ENCODE measurements at places on chromosomes 2 and 18. TPM values are rescaled to one million over a fixed set of nuclear protein-coding genes. Genes with fewer than 3 reads are reported as not detected.
A peak's percentile ranks its signal among the peaks of the same experiment; 100 is the strongest.

DNA sequence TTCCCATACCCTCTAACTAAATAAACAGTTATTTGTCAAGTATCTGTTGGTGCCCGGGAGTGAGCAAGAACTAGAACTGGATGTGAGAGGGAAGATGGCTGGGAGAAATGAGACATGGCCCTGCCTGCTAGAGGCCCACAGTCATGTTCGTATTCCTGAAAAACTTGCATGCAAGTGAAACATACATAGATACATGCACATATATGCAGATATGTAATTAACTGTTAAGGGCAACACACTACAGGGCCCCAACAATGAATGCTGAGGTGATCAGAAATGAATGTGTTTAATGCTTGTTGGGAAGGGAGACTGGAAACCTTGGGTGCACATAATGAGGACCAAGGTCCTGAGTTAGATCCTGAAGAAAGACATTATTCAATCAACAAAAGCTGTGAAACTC, 49.8 kb downstream of the ADD2 start:
- no peak for DNase-seq

DNA sequence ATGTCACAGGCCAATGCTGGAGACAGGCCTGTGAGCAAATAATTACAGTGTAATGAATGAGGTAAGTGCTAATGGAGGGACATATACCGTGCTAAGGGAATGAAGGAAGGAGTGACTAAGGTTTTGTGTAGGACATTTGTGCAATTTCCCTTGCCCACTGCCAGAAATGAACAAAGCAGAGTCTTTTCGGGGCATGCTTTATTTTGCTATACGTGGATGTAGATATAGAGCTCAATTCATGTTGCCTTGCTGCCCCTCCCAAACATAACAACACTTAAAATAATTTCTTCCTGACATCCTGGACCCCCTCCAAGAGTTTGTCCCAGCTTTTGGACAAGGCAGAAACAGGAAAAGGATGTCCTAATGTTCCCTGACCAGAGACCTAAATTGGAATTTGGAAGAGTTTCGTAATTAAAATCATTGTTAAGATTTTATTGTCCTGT, 23.7 kb upstream of the CD28 start:
- DNase-seq: no peak

DNA sequence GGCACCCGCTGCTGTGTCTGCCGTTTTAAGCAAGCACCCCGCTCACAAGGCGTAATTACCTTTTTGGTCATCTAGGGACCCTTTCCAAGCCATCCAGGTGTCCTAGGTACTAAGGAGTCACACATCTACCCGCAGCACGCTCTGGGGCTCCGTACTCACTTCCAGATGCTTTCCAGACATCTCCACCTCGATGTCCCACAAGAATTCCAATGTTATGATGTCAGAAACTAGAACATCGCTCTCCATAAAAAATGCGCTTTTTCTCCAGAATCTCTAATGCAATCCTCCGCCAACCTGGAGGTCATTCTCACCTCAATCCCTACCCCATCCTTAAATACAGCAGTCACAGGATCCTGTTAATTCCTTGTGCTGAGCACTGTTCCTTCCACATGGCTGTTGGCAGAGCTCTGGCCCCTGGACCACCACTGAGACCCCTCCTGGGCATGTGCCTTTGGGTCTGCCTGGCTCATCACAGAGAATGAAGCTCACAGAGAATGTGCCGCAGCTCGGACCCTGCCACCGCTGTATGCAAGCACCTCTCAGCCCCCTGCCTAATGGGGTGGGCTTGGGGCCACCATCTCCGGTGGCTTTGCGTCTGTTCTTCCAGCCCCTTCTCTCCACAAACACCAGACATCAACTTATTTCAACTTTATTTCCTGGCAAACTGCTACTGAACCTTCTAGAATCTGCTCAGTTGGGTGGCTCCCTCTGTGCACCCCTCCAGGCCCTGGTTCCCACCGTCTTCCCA, 4.6 kb upstream of the PXDN start:
- DNase-seq: no peak

- DNase-seq: no peak
Observed at GRCh38 chr2:27509326-27509725, 12.7 kb downstream of the GCKR start.

DNA sequence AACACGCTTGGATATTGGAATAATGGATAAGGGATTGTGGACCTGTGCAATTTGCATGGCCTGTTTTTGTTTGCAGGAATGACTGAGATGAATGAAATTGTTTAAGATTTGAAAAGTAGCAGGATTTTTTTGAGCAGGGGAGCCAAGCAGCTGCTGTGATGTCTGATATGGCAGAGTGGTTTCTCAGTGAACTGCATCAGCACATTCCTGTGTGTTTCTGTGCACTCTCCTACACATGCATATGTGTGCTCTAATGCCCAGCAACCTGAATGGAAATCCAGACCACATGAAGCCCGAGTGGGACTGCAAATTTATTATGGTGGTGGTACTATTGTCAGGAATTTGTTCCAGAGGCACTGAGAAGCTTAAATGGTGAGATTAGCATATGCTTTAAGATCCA, 161.7 kb downstream of the PARD3B start:
- DNase-seq: no peak

DNA sequence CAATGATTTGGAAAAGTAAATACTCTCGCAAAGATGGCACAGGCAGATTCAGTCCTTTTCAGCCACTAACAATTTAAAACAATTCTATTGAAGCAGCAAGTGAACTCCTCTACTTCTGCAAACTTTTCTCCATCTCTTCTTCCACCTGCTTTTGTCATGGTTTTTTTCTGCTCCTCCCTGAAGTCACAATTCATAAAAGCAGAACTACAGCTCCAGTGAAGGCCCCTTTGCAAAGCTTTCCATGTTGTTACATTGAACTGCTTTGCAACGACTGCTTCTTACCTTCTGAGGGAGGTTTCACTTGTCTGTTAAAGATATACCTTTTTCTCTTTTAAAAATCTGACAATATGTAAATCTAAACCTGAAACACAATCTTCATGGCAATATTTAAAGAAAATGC, 3.7 kb upstream of the SERTAD2 start:
- no peak for DNase-seq

The AGXT gene
- 0.07 TPM for total RNA-seq

DNA sequence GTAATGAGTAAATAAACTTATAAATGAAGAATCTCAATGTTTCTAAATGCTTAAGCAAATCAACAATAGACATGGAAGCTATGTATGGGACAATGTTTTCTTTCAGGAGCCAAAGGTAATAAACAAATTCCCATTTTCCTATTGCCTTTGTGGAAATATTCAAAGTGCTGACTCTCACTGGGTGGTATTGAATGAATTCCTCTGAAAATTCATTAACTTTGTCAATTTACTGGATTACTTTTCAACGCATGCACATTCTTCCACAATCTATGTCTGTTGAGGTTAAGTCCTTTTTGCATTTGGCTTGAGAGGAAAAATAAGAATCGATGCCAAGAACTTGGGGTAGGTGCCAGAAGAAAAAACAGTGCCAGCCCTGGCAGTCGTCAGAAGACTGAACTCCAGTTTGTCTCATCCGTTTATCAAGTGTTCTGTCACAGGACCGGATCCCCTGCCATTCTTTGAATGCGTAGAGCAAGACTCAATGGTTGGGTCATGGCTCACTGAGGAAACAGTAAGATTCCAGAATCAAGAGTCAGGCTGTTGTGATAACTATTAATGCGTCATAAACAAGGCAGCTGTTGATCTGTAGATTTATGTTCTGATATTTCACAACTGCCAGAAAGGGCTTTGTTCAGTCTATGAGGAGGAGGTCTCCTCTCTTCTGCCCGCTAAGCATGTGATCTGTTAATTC, 133.3 kb downstream of the GFPT1 start:
- peak; percentile 99 for DNase-seq

GRCh38 chr2:130853391-130853790, 16.7 kb downstream of the ARHGEF4 start:
- no peak for DNase-seq

- no peak for DNase-seq
Observed at GRCh38 chr2:149488706-149489440, 98.7 kb downstream of the MMADHC start.

- no peak for DNase-seq
Observed at GRCh38 chr18:4125224-4125623, 329.9 kb downstream of the DLGAP1 start.

The HOXD9 gene
- total RNA-seq: 3.6 TPM

DNA sequence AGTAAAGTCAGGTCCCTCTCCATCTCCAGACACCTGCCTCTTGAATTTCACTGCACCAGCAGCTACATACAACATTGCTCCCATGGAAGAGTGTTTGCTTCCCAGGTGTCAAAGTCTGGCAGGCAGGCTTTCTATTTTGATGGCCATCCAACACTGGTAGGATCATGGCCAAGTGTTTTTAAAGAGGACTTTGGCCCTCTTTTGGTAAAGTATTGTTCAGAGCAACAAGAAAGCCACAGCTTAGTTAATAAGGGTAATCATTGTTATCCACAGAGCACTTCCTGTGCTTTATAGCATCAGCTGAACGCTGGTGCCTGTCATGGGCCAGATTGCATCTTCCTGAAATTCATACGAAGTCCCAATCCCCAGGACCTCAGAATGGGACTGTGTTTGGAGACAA, 133.2 kb downstream of the NCK2 start:
- DNase-seq: no peak

The CXCR1 gene
- total RNA-seq: not detected

DNA sequence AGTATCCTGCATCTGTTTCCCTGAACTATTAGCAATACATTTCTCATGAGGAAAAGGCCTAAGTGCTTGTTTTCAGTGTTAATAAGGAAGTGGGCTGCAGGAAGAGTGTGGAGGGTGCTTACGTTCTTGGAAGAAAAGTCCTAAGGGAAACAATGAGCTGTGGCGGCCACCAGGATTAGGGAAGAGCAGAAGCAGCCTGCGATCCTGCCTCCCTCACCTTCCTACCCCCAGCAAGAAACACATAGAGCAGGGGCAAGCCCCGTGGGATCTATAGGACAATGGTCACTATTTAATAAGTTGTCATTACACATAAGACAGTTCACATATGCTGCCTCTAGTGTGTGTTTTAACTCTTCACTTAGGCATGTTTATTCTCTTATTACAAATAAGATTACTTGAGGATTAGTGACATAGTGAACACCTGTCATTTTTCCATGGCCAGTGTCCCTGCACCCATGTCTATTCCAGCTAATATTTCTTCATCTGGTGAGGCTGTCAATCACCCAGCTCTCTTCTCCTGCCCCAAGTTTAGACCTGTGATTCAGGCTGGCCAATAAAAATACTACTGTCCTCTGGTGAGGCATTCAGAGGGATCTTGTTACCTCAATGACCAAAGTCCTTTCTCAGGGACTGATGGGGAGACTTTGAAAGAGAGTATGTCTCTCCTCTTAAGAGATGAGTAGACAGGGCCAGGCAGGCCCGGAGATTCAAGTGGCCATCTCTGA, 510.9 kb upstream of the CELF4 start:
- no peak for DNase-seq

- peak; percentile 87 for DNase-seq
Observed at GRCh38 chr2:9655441-9656269, 24.9 kb upstream of the YWHAQ start.

- DNase-seq: no peak
Observed at GRCh38 chr18:35711227-35711626, 129.7 kb downstream of the GALNT1 start.

DNA sequence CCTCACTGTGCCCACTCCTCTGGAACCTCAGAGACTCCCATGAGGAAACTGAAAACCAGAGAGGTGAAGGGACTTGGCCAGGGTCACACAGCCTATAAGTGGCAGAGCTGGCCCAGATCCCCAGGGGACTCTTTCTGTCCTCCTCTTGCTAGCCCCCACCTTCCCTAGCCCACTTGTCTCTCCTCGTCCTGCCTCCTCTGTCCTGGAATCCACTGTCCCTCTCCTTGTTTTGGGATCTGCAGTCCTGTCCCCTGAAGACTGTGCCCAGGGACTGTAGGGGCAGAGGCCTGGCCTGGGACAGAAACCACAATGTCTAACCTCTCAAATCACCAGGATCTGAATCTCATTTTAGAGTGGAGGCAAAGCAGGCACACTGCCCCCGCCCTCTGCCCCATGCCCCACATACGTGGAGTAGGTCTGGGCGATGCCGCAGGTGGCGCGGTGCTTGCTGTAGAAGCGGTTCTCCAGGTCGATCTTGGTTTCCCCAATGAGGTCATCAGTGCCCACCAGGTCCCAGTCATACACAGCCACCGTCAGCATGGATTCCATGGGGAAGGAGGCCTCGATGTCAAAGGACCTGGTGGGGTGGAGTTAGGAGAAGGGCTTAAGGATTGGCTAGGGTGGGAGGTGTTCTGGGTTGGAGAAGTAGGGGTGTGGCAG, 12.5 kb downstream of the OTOF start:
- DNase-seq: no peak

- peak; percentile 54 for DNase-seq
Observed at GRCh38 chr18:6683112-6683876, 46.2 kb upstream of the ARHGAP28 start.

DNA sequence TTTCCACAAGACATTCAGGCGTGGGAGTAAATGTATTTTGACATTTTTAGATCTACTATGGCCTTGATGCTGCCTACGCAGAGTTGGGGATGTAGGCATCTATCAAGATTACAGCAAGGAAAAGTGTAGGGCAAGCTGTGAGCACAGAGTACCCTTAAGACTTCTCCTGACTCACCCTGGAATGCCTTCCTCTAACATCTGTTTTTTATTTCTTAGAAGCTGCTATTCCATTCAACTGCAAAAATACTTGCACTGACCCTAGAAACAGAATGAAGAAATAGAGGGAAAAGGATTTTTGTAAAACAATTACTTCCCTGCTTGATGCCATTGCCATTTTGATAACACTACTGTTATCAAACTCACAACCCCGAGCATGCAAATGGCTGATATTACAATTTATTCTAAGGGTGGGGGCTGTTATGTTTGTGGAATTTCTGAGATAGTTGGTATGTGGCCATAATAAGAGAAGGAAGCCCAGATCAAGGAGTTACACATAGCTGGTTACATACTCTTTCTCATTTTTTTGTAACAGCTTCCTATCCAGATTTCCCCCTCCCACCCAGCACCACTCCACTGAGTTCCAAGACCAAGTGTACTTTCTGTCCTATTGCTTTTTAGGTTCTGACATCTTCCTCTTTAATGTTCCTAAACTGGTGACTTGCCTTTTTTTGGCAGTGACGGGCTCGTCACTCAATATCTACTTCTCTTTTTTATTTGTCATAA, 6.0 kb upstream of the ROCK1 start:
- peak; percentile 22 for DNase-seq

DNA sequence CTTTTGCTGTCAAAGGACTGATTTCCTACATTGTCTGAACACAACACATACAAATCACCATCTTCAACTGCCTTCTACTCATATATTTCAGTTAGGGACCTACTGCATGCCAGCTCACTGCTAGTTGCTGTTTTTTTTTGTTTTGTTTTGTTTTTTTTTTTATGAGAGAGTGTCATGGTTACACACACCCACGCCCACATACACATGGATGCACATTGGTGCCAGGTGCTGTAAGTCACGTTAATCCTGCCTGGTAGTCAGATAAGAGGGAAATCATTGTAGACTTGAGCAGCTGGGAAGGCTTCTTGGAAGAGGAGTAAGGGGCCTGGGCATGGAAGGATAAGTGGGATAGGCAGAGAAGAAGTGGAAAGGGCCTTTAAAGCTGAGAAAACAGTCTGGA, 209.9 kb downstream of the TDRD15 start:
- DNase-seq: no peak

Data from A172 (cell line).